RWPE1 (cell line): ENCODE measurements at places on chromosomes 3 and 15.

GRCh38 chr15:66474963-66475362 lies 22.6 kb downstream of the SNAPC5 start:
- no peak for DNase-seq

- no peak for DNase-seq
Measured at GRCh38 chr3:191227541-191227940, 28.5 kb downstream of the OSTN start.

DNA sequence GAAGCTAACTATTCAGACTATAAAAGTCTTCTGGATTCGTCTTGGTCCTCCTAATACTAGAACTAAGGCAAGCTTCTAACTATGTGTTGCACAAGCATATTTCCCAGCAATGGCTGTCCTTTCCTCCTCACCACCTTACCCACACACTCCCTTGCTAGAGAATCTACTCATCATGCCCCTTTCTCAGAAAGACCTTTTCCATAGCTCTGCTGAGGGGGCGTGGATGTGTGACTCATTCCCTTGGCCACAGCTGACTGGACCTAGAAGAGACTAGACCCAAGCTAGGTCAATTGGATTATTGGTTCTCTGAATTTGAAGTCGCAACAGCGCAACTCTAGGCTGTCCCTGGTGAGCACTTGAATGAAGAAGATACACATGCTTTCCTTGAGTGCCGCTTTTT lies 47.1 kb downstream of the ERC2 start:
- no peak for DNase-seq

- DNase-seq: no peak
Measured at GRCh38 chr3:150033721-150034120, 63.0 kb upstream of the PFN2 start.

DNA sequence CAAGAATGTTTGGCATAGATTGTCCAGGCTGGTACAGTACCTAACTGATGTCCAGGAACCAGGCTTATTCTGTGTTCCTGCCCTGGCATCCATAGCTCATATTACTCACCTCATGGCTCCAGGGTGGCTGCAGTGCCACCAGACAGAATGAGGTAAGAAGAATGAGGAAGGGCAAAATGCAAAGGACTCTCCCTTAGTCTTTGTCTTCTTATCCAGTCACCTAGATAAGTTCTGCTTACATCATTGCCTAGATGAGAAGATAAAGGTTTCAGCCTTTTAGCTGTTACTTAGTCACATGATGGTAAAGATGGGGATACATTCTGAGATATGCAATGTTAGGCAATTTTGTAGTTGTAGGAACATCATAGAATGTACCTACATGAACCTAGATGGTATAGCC lies 45.8 kb downstream of the CHP1 start:
- no peak for DNase-seq

DNA sequence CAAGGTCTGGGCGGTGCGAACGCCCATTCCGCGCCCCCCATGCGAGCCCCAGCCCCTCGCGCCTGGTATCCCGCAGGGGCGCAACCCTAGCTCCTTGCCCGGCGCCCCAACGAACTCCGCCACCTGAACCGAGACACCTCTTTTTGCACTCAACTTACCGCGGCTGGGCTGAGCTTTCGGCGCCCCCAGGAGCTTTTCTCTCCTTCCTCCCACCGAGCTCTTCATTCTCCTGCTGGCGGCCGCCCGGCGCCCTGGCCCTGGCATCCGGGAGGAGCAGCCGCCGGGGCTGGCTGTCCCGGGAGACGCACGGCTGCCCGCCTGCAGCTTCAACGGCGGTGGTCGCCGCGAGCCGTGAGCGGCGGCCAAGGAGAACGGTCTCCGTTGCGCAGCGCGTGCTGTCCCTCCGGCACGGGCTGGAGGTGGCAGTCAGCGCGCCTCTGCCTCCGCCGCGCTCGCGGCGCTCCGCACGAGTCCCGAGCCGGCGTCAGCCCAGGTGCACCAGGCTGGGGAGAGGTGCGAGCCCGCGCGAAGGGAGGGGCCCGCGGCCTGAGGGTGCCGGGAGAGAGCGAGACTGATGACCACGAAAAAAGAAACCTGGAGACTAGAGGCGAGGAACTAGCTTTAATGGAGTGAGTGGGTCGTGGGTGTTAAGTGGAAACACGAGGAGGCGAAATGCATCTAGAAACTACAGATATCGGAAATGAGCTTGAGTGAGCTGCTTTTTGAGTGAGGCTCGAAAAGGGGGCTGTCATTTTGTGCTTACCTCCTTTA lies 621.5 kb upstream of the ZNF385D start:
- DNase-seq: no peak

- DNase-seq: no peak
Measured at GRCh38 chr15:83205725-83206324, 1.8 kb downstream of the HDGFL3 start.

GRCh38 chr15:73965758-73966113 lies 26.4 kb downstream of the STOML1 start:
- DNase-seq: no peak

GRCh38 chr3:145170121-145170520 lies 990.9 kb downstream of the PLOD2 start:
- DNase-seq: no peak

GRCh38 chr3:100144255-100144866 lies 30.1 kb upstream of the FILIP1L start:
- DNase-seq: no peak

DNA sequence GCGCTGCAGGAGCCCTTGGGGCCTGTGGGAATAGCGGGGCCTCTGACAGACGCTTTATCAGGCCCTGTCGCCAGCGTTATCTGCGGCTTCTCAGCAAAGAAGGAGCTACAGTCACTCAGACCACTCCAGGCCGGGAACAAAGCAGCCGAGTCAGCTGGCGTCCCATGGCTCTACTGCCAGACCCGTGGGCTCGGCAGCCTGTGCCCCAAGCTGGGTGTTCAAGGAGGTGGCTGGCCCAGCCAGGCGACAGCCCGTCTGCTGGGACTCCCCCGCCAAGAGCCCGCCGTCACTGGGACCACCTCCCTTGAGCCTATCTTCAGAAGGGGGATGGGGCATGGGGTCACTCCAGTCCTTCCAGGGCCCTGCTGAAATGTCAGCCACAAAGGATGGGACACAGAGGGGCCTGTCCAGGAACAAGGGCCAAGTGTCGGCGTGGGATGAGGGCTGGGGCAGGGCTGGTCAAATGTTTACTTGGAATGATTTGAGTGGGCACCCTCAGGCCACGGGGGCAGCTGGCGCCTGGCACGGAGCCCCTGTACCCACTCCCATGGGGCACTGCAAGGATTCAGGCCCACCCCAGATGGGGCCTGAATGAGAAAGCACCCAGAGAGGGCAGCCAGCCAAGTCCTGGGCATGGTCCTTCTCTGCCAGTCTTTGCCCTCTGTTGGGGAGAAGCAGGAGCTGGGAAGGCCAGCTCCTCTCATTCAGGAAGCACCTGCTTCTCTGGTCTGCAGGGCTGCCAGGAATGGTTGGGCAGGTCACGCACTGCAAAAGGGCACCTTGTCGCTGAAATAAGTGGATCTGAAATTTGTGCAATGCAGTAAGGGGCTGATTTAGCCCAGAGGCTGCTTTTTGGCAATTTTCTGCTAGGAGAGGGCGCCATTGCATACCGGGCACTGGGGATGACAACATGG lies 148.3 kb downstream of the SMAD6 start:
- no peak for DNase-seq

DNA sequence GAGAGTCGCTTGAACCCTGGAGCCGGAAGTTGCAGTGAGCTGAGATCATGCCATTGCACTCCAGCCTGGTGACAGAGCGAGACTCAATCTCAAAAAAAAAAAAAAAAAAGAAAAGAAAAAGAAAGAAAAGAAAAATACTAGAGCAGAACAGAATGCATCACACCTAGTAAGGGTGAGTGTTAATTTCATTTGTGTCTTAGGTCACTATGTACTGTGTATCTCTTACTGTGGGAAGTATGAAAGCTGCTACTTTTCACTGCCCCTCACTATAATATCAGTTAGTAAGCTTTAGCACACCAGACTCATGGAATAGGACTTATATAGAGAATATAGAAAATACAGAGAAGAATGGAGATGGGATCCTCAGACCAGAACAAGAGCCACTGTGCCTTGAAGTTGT lies 45.9 kb upstream of the RASA2 start:
- no peak for DNase-seq

DNA sequence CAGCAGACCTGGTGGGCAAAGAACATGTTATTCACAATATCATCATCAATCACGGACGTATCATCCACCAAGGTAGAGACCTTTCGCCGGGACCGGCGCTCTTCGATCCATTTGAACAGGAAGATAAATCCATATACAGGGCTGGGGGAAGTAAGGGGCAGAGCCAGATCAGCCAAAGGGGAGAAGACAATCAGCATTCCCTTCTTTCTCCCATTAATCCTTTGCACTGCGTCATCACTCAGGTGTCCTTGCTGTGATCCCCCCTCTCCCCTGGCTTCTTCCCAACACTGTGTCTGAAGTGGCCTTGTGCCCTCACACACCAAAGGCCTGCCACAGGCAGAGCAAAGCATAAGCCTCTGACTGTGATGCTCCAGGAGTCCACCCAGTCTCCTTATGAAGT lies 36.4 kb downstream of the SEMA3G start:
- DNase-seq: no peak

- DNase-seq: no peak
Measured at GRCh38 chr3:170790647-170791046, 79.3 kb downstream of the RPL22L1 start.

DNA sequence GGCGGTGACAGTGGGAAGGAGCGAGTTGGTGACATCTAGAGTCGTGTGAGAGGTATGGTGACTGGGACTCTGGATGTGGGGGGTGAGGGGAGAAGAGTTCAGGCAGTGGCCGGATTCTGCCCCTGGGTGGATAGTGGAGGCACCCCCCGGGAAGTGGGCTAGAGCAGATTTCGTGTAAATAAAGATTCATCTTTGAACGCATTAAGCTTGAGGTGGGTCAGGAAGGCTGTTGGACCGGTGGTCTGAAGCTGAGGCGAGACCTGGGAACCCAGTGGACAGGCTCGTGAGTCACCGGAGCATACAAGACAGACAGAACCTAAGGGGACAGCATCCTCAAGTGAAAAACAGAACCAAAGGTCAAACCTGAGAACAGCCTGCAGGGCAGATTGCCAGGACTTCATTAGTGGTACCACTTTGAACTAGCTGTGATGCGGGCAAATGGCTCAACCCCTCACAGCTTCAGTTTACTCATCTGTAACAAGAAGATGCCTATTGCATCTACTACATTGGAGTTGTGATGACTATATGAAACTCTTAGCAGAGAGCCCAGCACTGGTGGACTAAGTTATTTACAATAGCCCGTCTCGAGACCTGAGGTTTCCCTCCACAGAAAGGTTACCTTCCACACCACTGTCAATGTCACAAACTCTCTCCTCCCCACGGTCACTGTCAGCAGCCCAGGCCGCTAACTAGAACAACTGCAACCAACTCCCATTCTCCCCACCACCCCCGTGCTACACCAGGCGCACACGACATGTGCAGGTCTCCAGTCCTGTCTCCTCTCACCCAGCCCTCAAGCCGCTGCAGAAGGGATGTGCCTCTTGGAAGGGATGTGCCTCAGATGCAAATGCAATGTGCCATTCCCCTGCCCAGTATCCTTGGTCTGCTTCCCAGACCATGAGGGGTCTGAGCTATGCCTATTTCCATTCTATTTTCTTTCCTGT lies 901 bp upstream of the CLN6 start:
- DNase-seq: no peak

DNA sequence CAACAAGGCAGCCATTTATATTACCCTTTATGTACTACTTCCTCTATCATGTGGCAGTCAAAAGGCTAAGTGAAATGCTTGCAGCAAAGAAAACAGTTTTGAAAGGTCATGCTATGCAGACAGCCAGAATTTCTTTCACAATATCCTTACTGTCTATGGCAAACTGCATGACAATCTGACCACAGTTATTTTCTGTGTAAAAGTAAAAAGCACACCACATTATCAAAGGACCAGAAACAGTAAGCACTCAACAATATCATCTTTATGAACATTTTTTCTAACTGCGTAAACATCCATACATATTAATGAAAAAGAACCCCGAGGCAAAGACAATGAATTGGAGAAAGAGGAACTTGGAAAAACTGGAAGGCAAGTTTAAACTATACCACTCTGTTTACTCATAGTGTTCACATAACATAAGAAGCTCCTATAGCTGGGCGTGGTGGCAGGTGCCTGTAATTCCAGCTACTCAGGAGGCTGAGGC lies 47.9 kb downstream of the PIK3CB start:
- peak; percentile 41 for DNase-seq

GRCh38 chr3:15726881-15727280 lies 70.9 kb downstream of the ANKRD28 start:
- DNase-seq: no peak

- no peak for DNase-seq
Measured at GRCh38 chr15:70165716-70166284, 68.1 kb upstream of the TLE3 start.

DNA sequence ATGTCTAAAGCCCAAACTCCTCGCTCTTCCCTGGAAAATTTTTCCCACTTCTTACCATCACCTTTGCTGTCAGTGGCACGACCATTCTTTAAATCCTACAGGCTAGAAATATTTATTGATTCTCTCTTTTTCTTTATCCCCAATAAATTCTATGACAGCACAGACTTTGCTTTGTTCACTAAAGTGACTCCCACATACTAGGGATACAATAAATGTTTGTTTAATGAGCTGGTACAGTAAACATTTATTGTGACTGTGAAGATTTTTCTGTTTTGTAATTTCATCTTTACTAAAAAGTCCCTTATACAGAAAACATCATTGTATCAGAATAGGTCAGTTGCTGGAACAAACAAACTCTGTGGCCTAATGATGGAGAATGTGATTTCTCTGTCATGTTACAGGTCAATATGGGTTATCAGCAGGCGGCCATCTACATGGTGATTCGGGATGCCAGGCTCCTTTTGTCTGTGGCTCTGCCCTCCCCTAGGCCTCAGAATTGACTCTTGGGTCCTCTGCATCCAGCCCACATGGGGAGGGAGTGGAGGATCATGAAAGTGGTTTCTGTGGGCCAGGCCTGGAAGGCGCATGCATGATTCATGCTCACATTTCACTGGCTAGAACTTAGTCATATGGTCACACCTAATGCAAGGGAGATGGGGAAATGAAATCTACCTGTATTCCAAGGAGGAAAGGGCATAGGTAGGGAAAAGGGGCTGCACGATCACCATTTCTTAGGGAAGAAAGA lies 22.7 kb upstream of the KNG1 start:
- peak; percentile 27 for DNase-seq

GRCh38 chr3:52182196-52182595 lies 15.8 kb upstream of the ALAS1 start:
- DNase-seq: no peak

- no peak for DNase-seq
Measured at GRCh38 chr3:33786565-33787327, 11.7 kb upstream of the PDCD6IP start.

- no peak for DNase-seq
Measured at GRCh38 chr3:172814738-172815137, 64.2 kb downstream of the ECT2 start.
